ENCODE measurements at places on chromosomes 13 and 19. TPM values are rescaled to one million over a fixed set of nuclear protein-coding genes. Genes with fewer than 3 reads are reported as not detected.

The HSPB6 gene
- 1.4 TPM for total RNA-seq

The SPACA4 gene
- not detected for total RNA-seq

The CPB2 gene
- total RNA-seq, result not detected

The ZNF837 gene
- total RNA-seq, result 3.0 TPM

The DDX39A gene
- total RNA-seq, result 225 TPM

The ATP5F1D gene
- total RNA-seq, result 201 TPM

The SWSAP1 gene
- 2.6 TPM for total RNA-seq

The ICAM5 gene
- total RNA-seq, result 3.1 TPM

The GGACT gene
- total RNA-seq, result 9.5 TPM

The DENND1C gene
- 105 TPM for total RNA-seq

The PALM gene
- 2.0 TPM for total RNA-seq

The TMEM86B gene
- 8.5 TPM for total RNA-seq

The GNG7 gene
- 1.3 TPM for total RNA-seq

The CKM gene
- total RNA-seq, result not detected

The POGLUT2 gene
- total RNA-seq, result 6.0 TPM

The MEDAG gene
- total RNA-seq, result 0.09 TPM

The NAPA gene
- 64.4 TPM for total RNA-seq

The RTBDN gene
- total RNA-seq, result not detected

The ZNF560 gene
- total RNA-seq, result 0.96 TPM

The CA11 gene
- 11.9 TPM for total RNA-seq

The KIR3DL1 gene
- 0.21 TPM for total RNA-seq

The IZUMO2 gene
- not detected for total RNA-seq

The CFAP97D2 gene
- total RNA-seq, result 0.36 TPM

The OLFM4 gene
- not detected for total RNA-seq

The NUCB1 gene
- total RNA-seq, result 183 TPM

The ZNF541 gene
- total RNA-seq, result 0.96 TPM

The KCNN1 gene
- total RNA-seq, result 1.2 TPM

The FGF14 gene
- total RNA-seq, result not detected

The ZNF222 gene
- total RNA-seq, result 2.7 TPM

The NANOS3 gene
- 3.8 TPM for total RNA-seq

The FUT3 gene
- total RNA-seq, result 1.7 TPM

Data from activated T-cell treated with anti-CD3 and anti-CD28 coated beads, Interleukin-2, amount 50 U/mL, for 72 hours (primary cell).